ENCODE measurements at places on chromosomes 1 and 21.

DNA sequence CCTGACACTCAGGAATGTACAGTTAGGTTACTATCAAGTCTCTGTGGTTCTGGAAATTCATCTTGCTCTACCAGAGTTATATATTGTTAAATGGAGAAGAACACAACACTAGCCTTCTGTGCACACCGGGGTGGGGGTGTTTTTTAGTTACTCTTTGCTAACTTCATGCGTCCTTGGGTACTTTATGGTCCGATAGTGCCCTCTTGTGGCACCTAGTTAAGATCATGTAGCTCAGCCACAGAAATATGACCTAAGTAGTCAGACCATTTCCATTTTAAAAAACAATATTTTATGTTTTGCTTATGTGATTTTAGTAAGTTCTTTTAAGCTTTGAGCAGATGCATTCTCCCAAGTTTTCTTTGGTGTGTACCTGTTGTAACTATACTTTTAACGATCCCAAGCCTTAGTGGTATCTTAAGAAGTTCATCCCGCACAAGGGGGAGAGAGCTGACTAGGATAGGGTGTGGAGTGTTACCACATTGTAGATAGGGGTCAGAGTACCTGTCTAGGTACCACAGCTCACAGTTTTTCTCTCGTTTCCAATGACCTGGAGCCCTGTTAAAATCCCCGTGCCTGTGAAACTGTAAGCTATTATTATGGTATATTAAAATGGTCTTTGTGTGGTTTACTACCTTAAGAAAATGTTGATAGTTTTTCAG lies 20.6 kb upstream of the SH3D21 start:
- peak; percentile 58 for DNase-seq

- no peak for DNase-seq
Observed at GRCh38 chr1:22711071-22711470, 432 bp downstream of the EPHB2 start.

DNA sequence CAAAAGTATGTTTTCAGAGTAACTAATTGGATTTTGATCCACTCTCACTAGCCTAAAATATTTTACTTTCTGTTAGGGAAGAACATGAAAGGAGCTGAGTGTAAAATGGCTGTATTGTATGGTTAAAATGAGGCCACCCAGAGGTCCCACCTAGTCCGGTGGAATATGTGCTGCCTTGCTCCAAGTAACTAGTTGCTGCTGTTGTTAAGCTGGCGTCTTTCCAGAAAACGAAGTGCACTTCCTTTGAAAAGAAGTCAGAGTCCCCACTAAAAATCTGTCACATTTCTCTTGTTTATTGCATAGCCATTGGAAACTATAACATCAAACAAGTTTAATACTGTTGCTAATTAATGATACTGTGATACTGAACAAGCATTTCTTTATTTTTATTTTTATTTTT lies 3.2 kb downstream of the SLC25A33 start:
- DNase-seq = no peak

DNA sequence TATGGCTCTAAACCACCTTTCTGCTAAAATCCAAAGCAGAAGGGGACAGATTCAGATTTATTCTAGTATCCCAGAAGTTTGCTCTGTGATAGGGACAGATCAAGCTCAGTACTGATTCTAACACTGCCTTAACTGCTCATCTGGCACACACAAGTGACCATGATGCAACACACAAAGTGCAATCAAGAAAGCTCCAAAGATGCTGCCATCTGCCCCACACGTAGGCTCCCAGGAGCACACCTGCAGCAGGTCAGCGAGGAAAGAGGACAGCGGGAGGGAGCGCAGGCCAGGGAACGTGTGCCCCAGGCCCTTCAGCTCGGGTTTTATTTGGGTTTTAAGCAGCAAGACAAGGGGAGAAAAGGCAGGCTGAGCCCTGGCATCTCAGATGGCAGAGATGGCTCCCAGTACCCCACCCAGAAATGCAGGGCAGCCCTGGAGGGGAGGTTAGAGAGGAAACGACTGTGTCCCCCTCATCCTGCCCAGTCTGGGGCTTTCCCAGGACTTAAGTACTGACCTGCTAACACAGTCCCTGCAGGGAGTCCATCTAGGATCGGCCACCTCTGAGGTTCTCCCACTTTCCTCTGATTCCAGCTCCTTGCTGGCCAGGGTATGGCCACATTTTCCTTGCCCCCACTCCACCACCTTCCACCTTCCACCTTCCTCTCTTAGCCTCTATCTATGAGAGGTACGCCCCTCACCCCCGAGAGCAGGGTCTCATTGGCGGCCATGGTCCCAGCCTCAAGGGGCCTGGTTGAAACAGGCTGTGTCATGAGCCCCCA lies 1.2 kb downstream of the TRIM11 start:
- DNase-seq = no peak

- DNase-seq = no peak
Observed at GRCh38 chr1:235408503-235408960, 41.3 kb downstream of the TBCE start.

DNA sequence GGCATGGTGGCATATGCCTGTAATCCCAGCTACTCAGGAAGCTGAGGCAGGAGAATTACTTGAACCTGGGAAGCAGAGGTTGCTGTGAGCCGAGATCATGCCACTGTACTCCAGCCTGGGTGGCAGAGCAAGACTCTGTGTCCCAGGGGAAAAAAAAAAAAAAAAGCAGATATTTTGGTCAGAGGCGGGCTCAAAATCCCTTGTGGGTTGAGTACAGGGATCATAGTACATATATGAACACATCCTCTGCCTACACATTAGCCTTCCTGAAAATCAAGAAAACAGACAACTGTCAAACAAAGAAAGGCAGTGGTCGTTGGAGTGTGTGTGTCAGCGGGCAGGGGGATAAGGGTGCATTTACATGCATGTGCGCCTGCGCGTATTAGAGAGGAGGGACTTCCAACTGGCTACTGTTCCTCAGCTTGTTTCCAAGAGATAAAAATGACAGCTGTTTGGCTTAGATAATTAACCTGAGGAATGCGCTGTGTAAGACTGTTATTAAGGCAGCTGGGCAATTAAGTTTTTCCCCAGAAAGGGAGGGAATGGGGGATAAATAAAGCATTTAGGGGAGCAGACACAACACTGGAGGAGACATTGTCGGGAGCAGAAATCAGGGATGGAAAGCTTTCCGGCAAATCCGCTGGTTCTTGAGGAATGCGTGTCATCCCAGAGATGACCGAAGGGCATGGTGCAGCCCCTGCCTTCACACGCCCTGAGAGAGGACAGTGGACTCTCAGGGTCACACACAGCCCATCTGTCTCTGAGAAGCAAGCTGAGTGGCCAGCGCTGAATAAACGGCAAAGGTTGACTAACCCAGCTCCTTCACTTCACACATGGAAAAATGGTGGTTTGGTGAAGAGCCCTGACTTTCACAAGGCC lies 6.4 kb downstream of the LAMB3 start:
- DNase-seq = no peak

DNA sequence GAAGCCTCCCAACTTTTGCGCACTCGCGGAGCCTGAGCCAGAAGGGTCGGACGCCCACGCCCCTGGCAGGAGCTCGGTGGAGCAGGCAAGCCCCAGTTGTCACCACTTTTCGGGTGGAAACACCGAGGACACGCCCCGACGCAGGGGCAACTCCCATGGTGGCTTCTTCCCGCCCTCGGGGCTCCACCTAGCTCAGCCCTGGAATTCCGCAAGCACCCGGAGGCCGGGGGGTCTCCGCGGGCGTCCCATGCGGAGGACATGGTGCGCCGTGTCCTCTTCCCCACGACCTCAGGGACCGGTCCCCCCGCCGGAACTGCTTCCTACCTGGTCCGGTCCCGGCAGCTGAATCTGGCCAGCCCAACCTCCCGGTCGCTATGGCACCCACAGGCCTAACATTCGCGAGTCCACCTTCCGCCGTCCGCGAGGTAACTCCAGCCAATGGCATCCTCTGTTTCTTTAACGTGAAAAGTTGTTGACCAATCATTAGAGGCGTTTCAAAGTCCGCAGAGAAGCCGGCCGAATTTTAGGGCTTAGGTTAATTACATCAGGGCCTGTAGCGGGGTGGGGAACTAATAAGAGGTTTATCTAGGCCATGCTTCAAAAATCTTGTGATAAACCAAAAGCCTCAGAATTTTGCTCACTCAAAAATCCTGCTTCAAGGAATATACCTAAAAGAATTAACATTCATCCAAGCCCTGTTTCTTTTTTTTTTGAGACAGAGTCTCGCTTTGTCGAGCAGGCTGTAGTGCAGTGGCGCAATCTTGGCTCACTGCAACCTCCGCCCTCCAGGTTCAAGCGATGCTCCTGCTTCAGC lies at the start of gene STPG1:
STPG1 (minus strand) TSS at position 433 of the 814 bp plus-strand sequence. CDS start 12,394 bp downstream, outside the sequence.
- DNase-seq = peak; percentile 53
